Muscle of arm (tissue), 14 donors: ENCODE measurements at places on chromosomes 2 and 18. TPM values are rescaled to one million over a fixed set of nuclear protein-coding genes. Genes with fewer than 3 reads are reported as not detected.

IL1F10 gene
- polyA plus RNA-seq: not detected

SLC9A4 gene
- not detected for polyA plus RNA-seq

RSAD2 gene
- 3.6 TPM for polyA plus RNA-seq

- DNase-seq: no peak
These were observed 16.7 kb upstream of the TNS1 start for GRCh38 chr2:218019411-218020060.

GRCh38 chr2:182368996-182369395, 57.8 kb downstream of the PDE1A start:
- DNase-seq: no peak
